ENCODE measurements at places on chromosomes 2 and 18.

- DNase-seq: no peak
Observed at GRCh38 chr2:126664234-126664633, 8.3 kb downstream of the GYPC start.

DNA sequence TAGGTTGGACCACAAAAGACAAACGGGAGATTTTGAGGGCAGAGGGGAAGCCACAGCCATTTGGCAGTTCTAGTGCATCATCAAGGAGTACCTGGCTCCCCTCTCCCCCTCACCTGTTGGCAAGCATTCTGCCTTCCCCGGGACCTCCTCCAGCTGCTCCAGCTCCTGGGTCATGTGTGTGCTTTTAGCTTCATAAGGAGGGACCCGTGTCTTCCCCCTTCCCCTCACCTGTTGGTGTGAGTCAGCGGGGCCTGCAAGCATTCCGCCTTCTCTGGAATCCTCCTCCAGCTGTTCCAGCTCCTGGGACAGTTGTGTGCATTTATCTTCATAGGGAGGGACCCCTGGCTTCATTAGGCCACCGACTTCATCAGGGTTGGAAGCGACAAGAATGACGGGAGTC, 58.8 kb downstream of the SPP2 start:
- no peak for DNase-seq

- no peak for DNase-seq
Observed at GRCh38 chr2:172283476-172283875, 143.9 kb upstream of the ITGA6 start.

DNA sequence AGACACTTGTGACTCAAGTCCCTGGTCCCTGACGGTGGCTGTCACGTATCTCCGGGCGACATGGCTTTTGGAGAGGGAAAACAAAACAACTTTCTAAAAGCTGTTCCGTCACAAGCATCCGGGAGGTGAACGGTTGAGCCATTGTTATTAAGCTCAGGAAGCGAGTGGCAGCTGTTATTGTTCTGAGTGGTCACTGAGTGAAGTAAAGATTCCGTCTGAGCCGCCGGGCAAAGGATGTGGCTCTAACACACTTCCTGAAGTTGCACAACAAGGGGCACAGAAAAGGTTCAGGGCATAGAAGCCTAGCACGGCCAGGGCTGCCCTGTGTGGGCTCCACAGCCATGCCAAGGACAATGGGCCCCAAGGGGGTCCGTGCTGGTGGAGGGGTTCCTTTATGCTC, 24.3 kb downstream of the INPP5D start:
- no peak for DNase-seq

DNA sequence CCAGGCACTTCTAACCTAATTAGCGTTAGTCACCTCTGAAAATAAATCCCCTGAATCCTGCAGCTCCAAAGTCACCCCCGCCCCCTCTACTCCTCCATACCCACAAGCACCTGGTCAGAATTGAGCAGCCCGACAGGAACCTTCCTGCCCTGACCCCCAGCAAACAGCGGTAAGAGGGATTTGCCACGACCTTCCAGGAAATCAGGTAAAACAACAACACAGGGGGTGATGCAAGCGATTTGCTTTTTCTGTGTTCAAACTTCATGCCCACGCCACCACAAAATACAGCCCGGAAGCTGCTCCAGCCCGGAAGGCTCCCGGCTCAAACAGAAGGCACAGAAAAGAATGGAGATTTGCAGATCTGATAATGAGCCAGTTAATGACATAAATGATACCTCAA, 367.1 kb downstream of the GPD2 start:
- no peak for DNase-seq

GRCh38 chr2:61210332-61210981, 48.5 kb downstream of the C2orf74 start:
- no peak for DNase-seq

DNA sequence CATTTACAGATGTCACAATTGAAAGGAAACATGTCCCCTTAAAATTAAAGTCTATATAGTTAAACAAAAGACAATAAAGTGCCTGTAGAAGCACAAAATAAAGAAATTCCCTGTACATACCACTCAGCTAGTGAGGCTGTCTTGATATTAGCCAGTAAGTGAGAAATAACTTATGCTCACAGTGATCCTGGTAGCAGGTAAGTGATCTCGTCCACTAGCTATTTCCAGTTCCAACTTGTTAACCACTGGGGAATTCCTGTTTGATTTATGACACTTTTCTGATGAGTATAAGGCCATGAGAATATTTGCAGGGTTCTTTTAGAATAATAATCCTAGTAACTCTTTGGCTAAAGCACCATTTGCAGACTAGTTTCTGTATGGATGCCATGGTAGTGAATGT, 127.9 kb upstream of the PGAP1 start:
- DNase-seq: no peak

DNA sequence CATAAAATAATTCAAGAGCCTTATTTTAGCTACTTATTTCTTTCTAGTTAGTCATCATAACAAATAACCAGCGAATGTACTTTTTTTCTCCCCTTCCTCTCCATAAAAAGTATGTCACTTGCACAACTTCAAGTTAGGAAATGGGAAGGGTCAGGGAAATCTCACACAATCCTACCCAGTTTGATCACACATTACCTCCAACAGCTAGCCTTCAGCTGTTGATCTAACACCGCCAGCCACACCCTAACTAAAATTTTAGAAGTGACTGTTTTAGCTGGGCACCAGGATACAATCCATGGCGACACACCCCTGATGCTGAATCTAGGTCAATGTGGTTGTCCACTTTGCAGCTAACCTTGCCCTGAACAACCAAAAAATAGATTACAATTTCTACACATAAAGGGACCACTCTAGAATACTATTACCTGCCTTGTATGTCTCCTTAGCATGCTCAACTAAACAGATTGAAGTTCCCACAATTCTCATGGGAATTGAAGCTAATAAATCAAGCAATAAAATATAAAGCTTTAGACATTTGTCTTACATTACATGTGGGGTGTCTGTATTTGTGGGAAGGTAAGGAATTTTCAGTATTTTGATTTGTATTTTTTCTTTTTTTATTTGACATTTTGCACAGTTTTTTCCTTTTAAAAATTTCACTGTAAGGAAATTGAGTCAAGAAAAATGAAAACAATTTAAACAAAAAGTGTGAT, 7.3 kb upstream of the COL3A1 start:
- no peak for DNase-seq

DNA sequence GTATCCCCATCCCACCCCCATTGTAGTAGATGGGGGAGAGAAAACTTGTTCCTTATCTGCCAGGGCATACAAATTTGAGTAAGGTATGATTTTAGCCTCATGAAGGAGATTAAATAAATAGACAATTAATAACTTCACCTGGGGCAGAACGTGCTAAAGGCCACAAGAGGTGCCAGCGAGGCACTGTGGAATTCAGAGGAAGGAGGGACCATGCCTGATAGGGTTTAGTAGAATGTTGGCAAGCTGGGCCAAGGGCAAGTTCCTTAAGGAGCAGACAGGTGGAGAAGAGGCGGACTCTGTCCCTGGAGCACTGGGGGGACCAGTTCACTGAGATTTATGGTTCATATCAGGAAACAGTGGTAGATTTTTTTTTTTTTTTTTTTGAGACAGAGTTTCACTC, 22.5 kb downstream of the STAMBP start:
- no peak for DNase-seq

GRCh38 chr2:80351231-80351630, 46.7 kb upstream of the LRRTM1 start:
- no peak for DNase-seq

DNA sequence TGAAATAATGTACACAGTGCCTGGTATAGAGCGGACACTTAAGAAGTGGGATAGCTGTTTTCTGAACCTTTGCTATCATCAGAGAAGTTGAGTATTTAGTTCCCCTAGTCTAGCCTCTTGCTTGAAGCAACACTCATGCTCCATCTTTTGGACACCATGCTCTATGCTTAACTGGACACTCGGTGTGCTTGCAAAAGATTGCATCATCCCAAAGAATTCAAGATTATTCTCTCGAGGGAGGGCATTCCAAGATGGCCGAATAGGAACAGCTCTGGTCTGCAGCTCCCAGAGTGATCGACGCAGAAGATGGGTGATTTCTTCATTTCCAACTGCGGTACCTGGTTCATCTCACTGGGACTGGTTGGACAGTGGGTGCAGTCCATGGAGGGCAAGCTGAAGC, 143.9 kb upstream of the FSHR start:
- DNase-seq: no peak

- no peak for DNase-seq
Observed at GRCh38 chr2:120291401-120292311, 39.0 kb downstream of the RALB start.

DNA sequence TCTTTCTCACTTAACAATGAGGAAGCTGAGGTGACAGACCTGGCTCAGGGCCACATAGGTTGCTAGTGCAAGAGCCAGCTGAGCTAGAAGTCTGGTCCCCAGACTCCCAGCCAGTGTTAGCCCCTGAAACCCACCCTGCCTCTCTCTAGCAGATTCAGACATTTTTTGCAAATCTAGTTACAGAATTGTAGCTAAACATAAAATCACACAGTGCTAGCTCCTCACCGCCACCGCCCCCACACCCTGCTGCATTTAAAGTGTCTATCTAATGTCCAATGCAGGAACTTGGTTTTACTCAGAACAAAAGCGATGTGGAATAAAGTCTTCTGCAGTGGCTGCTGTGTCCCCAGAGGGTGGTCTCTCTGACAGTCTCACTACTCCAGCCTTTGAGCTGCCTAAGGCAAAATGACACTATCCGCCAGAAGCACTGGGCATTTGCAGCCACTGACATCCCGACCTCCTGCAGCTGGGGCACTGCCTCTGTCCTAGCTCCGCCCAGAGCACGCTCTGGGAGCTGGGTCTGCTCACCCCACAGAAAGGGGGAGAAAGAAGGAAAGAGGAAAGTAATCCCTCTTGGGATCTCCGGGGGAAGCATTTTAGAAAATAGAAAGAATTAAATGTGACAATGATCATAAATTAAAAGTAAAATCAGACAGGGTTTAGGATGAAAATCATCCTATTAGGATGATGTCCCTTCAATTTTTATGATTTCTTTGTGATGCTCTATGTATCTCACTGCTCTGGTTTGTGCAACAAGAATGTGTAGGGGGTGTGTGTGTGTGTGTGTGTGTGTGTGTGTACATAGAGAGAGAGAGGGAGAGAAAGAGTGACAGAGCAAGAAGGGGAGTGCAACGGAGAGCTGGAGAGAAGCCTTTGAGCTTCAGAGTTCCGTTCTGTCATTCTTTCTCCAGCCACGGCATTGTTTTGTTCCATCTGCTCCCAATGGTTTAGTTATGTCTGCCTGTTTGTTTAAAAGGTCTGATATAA, 50.5 kb upstream of the ST8SIA3 start:
- DNase-seq: no peak

DNA sequence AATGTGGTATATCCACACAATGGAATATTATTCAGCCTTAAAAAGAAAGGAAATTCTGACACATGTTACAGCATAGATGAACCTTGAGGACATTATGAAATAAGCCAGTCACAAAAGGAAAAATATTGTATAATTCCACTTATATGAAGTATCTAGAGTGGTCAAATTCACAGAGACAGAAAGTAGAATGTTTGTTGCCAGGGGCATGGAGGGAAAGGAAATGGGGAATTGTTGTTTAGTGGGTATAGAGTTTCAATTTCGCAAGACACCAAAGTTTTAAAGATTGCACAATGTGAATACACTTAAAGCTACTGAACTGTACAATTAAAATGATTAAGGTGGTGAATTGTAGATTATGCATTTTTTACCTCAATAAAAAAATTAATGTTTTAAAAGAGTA, 92.9 kb downstream of the TXNL1 start:
- DNase-seq: no peak

- no peak for DNase-seq
Observed at GRCh38 chr2:25201794-25202193, 33.4 kb upstream of the POMC start.

GRCh38 chr2:127093648-127094210, 13.2 kb downstream of the BIN1 start:
- no peak for DNase-seq

- no peak for DNase-seq
Observed at GRCh38 chr2:25649786-25650185, 23.6 kb downstream of the DTNB start.

DNA sequence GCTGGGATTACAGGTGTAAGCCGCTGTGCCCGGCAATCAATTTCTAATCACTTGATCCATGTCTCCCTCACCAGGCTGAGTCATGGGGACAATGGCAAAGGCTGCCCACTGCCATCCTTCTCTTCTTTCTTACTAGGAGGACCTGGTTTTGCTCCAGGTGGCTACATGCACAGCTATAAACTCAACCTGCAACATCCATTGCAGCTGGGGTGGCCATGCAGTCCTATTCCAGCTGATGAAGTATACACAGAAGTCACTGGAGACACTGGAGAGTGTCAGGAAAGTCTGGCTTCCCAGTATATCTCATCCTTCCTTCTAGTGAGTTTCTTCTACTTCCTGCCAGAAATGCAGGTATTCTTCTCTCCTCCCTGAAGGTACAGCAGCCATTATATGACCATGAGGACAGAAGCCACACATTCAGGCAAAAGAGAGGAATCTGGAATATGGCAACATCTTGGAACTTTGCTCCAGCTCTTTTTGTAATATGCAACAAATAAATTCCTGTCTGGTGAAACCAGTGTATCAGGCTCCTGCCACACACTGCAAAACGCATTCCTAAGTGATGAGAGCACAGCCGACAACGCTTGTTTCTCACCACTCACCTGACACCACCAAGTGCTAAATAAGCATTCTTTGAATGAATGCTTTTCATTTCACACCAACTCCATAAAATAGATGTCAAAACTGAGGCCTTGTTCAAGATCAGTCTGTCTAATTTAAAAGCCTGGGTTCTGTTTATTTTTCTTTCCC, 32.3 kb downstream of the SCTR start:
- DNase-seq: no peak

GRCh38 chr2:45168711-45169338, 159.6 kb upstream of the SIX2 start:
- DNase-seq: no peak

GRCh38 chr2:85596026-85596333, 435 bp downstream of the RNF181 start:
- no peak for DNase-seq

DNA sequence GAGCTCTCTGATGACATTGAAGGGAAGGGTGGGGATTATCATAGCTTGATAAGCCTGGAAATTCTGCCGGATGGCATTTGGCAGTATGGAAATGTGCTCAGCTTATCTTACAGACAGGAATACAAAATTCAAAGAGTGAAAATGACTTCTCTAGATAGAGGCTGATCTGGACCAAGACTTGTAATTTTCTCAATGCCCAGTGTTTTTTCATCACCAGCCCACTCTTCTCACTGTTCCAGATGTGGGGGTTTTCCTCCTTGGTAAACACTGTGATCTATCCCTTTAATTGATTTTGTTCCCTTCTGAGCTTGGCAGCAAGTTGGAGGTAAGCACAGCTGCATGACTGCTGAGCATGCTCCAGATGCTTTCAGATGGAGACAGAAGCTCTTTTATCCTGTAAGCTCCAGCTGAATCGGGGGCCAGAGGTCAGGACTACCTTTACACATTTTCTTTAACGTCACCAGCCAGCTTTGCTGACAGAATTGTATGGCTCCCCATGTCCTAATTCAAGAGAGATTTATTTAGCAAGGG, 287.4 kb upstream of the TCF4 start:
- DNase-seq: no peak

DNA sequence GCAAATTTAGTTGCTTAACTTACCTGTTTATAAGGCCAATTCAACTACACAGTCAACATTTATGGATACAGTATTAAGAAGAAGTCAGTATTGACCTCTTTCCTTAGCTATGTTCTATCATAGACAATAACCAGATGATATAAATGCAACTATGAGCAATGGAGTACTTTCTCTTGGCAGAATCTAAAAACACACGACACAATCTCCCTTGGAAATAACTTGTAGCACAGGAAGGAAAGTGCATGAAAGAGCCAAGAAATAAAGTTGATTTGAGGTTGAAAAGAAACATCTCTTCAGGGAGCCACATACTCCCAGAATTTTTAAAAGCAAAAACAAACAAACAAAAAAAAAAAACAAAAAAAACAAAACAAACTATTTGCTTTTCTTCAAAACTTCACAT, 145.0 kb downstream of the EVA1A start:
- no peak for DNase-seq

Data from cerebellar cortex (tissue), 1 donor.